Activated CD4-positive, alpha-beta T cell treated with anti-CD3 and anti-CD28 coated beads, Interleukin-2, amount 50 U/mL, for 1 hour (primary cell): ENCODE measurements at places on chromosomes 1 and 21.

- no peak for DNase-seq
These were observed 102.9 kb downstream of the AHCTF1 start for GRCh38 chr1:246828818-246829217.

- DNase-seq: no peak
These were observed 243.4 kb downstream of the RGS7 start for GRCh38 chr1:241113557-241113956.

- no peak for DNase-seq
These were observed 554 bp upstream of the SLC39A1 start for GRCh38 chr1:153963850-153964331.

DNA sequence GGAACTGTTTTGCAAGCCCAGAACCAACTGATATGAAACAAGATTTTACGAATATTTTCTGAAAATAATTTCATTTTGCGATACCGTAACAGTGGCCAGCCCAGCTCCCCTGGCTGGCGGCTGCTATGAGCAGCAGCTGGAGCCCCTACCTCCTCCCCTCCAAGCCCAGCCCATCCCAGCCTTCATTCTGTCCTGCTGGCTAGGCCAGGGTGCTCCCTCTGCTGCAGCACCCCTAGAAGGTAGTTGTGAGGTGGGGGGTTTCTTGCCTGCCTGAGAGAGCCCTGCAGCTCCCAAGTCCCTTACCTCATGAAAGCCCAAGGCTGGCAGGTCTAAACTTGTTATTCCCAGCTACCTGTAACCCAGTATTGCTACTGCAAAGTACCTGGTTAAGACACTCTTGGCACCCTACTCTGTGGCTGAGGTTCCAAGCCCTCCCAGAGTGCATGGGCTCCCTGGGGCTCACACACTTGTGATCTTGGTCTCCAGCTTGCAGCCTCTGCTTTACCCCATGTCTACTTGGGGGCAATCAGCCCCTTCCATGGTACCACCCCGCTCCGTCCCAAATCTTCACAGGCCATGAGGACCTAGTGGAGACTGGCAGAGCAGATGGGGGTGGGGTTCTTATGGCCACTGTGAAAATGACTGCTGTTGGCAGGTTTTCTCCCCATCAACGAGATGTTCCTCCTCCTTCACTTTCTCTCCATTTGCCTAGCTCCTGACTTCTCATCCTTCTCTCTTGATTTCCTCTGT, 239.8 kb downstream of the TRABD2B start:
- no peak for DNase-seq

DNA sequence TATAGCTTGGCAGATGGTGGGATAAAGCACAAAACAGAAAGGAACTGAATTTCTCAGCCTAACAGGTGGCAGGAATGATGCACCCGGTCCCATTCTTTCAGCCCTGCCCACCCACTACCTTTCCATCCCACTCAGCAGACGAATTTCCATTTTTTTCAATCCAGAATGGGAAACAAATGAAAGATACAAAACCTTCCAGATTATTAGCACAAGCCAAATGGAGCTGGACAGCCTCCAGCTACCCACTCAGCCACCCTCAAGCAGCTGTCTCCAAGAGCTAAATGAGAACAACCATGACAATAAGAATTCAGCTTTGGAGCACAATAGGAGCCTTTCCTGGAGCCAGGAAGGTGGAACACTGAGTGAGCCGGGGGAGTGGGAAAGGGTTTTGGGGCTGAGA, 96.3 kb upstream of the ST6GALNAC5 start:
- DNase-seq: no peak

DNA sequence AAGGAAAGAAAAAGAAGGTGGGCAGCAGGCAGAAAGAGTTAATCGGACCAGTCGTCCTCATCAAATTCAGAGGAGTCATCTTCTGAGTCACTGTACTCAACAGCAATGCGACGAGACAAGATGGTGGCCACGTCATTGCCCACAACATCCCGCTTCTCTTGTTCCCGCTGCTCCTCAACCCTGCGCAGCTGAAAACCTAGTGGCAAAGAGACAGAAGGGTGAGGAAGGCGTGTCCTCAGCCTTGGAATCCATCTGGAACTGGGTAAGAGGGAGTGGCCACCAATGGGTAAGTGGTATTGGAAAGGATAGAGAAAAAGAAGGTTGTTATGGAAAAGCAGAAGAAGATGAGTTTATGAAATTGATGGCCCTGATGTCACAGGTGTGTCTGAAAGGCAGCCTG, 15.7 kb downstream of the GPR3 start:
- no peak for DNase-seq

GRCh38 chr1:161827786-161828185, 61.7 kb downstream of the ATF6 start:
- DNase-seq: no peak

- DNase-seq: peak; percentile 38
These were observed 65.2 kb upstream of the TARBP1 start for GRCh38 chr1:234544087-234544579.

GRCh38 chr1:2412773-2413494, 570 bp upstream of the PEX10 start:
- DNase-seq: no peak
